AG09319 (cell line): ENCODE measurements at places on chromosomes 5 and 9.

DNA sequence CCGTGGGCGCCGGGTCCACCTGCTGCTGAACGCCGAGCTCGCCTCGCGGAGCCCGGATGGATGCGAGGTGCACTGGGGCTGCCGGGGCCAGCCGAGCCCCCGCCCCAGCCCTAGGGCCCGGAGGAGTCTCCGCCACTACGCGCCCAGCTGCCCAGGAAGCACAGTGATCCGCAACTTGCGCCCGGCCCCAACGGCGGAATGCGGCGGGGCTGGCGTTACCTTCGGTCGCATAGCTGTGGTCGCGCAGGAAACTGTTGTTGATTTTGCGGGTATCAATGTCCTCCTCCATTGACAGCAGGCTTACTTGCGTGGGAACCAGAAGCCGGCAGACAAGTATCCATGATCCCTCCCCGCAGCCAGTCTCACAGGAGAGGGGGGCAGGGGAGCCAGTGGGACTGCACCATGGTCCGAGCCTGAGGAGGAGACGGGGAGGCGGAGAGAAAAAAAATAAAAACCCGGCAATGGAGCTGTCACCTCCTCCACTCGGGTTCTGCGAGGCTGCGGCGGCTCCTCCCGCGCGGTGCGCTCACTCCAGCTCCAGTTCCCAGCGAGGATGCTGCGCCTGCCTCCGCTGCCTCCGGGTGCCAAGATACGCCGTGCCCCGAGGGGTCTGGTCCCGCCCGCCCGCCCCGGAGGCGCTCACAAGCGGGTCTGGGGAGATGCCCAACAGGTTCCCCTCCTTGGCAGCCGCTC is 628 bp downstream of the PPP2R2B start:
- DNase-seq: no peak

- no peak for DNase-seq
These were observed 29.3 kb upstream of the NR3C1 start for GRCh38 chr5:143432658-143433239.

DNA sequence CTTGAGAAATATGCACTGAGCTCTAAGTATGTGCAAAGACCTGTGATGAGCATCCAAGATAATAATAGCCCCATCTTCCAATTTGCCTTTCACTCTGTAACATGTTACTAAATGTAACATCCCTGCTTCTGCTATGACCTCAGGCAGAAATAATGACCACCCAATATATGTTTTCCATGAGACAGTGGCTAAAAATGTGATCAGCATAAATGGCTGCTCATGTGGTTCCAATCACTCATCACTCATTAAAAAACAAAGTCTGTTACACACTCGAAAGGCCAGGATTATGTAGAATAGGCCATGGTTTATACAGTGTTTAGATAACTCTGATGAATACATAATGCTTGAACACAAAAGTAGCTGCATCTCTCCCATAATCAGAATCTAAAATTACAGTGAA is 71.4 kb upstream of the MOCS2 start:
- no peak for DNase-seq

DNA sequence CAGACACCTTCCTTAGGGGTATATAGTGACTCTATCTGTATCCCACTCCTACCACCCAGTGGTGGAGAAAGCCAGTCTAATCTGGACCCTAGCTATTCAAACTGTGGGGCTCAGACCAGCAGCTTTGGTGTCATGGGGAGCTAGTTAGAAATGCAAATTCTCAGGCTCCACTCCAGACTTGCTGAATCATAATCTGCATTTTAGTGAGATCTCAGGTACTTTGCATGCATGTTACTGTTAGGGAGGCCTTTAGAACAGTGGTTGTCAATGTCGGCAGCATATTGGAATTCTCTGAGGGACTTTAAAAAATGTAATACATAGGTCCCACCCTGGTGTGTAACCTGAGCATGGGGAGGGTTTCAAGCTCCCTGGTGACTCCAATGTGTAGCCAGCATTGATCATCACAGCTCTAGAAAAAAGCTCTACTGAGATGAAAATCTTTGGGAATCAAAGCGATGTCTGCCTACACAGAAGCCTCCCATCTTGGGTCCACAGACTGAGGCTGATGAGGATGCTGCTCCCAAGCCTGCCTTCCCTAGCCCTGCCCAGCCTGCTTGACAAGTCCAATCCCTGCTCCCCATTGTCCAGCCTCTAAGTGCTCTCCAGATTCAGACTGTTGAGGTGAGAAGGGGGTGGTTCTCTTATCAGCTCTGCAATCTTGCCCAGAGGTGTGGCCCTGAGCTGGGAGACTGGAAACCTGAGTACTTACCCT is 11.9 kb upstream of the GM2A start:
- DNase-seq: no peak

- DNase-seq: no peak
These were observed 36.2 kb upstream of the TTC1 start for GRCh38 chr5:159972538-159973362.

DNA sequence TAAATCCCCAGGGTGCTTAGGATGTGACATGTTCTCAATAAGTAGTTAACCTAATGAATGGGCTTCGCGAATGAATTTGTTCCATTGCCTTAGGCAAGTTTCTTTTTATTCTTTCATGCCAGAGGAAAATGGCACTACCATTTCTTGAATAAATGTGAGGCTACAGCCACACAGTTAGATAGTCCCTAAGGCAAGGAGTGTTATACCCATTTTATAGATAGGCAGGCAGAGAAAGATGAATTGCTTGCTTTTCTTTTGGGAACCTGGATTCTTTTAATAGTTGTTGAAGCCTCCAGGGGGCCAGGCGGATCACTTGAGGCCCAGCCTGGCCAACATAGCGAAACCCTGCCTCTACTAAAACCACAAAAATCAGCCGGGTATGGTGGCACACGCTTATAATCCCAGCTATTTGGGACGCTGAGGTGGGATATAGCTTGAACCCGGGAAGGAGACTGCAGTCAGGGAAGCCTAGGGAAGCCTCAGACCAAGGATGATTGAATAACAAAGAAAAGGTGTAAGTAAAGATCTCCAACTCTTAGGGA is 943 bp downstream of the NOP16 start:
- DNase-seq: no peak

- no peak for DNase-seq
These were observed 529.8 kb downstream of the DMRTA1 start for GRCh38 chr9:22976454-22976853.

DNA sequence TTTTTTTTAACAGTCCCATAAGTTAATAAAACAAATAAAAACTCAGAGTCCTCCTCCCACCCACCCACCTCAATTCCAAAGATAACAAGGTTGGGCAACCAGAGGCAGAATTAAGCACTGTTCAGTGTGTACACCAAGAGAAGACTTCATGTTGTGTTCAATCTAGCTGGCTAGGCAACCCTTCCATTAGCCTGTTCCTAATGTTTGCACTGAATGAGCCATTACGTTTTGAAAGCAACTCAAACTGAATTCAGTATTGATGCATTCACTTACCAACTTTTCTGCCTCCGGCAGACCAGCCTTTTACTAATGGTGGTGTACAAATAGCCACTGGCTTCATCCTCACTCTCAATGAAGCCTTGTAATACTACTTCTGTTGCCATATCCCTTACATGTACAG is 47.5 kb downstream of the PBX3 start:
- DNase-seq: no peak

DNA sequence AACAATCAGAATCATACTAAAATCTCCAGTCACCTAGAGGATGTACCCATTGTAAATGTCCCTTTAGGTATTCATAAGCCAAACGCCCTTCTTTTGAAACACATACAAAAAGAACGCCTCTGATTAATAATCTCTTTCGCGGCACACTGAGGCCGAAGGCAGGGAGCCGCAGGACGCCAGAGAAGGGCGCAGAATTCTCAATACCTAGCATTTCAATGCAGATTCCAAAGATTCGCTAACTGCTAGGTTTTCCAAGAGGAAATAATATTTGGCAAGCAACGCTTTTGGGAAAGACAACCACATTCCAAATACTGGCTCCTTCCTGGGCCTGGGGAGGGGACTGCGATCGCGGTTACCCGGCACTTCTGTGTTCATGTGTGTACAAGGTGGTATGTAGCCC is 203.3 kb downstream of the MEF2C start:
- no peak for DNase-seq

DNA sequence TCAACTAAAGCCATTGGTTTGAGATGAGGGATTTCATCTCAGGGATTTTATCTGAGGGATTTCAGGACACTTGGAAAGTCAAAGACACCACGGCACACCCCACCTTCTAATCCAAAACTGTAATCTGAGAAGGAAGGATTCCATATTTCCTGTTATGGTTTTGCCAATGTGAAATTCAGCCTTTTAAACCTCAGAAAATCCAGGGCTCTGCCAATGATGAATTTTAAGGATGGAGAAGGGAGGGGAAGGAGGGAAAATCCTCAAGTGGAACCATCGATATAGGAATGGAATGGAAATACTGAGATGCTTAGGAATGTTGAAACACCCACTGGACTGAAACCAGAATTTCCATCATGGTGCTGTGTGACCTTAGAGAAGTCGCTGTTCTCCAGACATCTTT is 5.3 kb downstream of the C1QTNF3 start:
- no peak for DNase-seq
